ENCODE measurements at places on chromosomes 3 and 15.

DNA sequence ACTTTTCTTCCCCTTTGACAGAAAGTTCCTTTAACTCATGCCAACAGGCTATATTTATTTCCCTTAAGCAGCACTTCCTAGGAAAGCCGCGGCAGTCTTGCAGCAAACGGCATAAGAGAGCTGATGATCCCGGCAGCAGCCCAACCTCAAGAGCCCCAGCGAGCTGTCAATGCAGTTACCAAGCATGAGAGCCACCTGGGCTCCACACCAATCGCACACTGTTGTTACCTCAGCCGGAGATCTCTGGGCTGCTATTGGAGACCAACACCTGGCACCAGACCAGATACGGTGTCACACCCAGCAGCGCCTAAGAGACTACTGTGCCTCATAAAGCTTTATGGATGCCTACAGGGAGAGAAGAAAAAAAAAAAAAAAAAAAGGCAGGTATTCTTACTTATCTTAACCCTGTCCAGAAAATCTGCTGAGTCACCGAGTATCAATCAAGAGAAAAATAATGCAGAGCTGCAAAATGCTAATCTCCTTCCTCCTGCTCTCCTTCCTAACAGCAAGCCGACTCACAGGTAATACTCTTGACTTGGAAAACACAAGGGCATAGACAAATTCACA is 11.7 kb downstream of the ABCC5 start:
- DNase-seq, result peak; percentile 20

DNA sequence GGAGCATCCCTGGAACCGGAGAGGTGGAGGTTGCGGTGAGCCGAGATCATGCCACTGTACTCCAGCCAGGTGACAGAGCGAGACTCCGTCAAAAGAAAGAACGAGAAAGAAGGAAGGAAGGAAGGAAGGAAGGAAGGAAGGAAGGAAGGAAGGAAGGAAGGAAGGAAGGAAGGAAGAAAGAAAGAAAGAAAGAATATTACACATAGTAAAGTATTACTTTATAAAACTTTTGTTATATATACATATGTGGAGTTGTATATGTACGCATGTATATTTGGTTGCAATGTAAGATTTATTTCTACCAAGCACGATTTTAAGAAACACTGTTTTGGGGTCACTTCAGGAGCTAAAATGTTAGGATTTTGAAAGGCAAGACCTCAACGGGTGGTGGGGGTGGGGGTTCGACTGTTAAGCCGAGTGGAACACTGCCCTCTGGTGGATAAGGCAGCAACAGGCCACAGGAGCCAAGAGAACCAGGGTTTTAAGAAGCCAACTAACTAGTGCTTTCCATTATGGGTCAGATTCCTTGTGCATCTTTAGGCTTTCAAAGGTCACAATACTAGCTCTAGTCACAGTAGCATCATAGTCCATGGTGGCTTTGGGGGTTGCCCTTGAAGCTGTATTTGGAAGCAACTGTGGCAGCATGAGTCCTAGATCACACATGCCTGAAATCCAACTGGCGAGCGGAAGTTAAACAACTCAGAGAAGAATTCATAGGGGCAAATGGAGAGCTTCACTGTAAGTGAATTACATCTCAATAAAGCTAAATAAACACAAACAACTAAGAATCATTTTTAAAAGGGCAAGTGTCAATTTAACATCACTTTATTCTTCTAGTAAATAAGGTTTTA is 22.5 kb downstream of the GLB1 start:
- DNase-seq, result peak; percentile 61

- no peak for DNase-seq
These were observed 257.7 kb upstream of the PEX5L start for GRCh38 chr3:180294282-180295027.

- no peak for DNase-seq
These were observed 182.4 kb downstream of the ANXA2 start for GRCh38 chr15:60215225-60215963.

GRCh38 chr3:139357899-139358298 is 14.1 kb downstream of the MRPS22 start:
- DNase-seq, result no peak

- DNase-seq, result no peak
These were observed 5.7 kb downstream of the DUT start for GRCh38 chr15:48336940-48337339.

- DNase-seq, result no peak
These were observed 49.4 kb upstream of the HES1 start for GRCh38 chr3:194086388-194087075.

DNA sequence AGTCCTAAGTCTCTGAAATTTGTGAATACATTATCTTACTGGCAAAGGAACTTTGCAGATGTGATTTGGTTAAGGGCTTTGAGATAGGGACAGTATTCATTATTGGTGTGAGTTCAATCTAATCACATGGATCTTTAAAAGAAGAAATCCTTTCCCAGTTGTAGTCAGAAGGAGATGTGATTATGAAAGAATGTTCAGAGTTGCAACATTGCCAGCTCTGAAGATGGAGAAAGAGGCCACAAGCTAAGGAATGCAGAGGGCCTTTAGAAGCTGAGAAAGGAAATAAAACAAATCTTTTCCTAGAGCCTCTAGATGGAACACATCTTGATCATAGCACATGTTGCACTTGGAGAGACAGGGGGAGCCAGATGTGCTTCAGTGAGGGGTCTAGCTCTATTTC is 27.7 kb upstream of the SIAH2 start:
- no peak for DNase-seq
